ENCODE measurements at places on chromosomes 4 and X.

GRCh38 chrX:135345107-135345589, 35.9 kb downstream of the ETDC start:
- no peak for DNase-seq

GRCh38 chrX:29555465-29556091, 659.8 kb upstream of the MAGEB2 start:
- no peak for DNase-seq

GRCh38 chrX:91137883-91138282, 296.8 kb upstream of the PABPC5 start:
- DNase-seq: no peak

DNA sequence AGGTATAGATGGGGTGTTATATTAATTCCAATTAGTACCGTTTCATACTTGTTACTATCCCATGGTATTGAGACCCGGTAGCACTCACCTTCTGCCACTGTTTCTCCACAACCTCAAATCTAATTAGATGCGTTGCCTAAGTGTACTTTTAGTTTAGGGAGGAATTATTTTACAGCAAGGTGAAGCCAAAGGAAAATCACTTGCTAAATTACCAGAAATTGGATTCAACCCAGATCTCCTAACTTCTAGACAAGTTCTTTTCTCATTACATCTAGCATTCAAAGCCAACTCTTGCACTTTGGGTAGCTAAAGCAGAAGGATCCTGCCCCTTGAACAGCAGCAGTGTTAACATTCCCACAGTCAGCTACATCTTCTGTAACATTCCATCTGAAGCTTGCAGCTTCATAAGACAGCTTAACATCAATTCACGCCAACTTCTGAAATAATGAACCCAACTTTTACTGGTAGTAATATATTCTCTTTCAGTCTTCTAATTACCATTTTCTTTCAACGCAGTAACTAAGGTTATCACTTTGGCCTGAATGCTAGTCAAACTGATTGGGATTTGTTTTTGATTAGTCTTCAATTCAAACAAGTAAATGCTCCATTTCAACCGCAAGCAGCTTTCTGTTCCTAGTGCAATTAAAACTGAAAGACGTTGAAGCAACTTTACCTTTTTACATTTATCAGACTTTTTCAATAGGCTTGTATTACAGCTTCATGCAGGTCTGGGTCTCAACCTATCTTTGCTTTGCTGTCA, 934 bp upstream of the SEC31A start:
- DNase-seq: no peak

- DNase-seq: no peak
These were observed 57.7 kb upstream of the EFHC2 start for GRCh38 chrX:44401151-44401550.

- no peak for DNase-seq
These were observed 818.7 kb upstream of the TENM3 start for GRCh38 chr4:181424362-181425016.

GRCh38 chr4:7761720-7762119, 177.9 kb downstream of the AFAP1 start:
- DNase-seq: peak; percentile 18

DNA sequence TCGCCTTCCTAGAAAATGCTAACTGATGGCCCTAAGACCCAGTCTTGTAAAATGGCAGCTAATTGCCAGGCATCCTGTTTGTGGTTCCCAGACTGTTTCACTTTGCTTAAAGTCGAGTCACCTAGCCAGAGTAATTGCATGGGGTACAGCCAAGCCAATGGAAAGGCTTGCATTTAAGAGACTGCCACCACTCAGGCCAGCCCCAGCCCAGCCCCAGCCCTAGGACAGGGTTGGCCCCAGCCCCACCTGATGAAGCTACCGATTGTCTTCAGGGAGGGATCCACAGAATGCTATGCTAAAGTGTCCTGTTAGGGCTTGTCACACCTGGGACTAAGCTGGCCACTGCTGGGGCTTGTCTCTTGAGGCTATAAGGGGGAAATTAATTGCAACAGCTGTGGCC, 194.6 kb upstream of the KLF3 start:
- no peak for DNase-seq

- no peak for DNase-seq
These were observed 1065.7 kb upstream of the PABPC4L start for GRCh38 chr4:135267148-135267865.

DNA sequence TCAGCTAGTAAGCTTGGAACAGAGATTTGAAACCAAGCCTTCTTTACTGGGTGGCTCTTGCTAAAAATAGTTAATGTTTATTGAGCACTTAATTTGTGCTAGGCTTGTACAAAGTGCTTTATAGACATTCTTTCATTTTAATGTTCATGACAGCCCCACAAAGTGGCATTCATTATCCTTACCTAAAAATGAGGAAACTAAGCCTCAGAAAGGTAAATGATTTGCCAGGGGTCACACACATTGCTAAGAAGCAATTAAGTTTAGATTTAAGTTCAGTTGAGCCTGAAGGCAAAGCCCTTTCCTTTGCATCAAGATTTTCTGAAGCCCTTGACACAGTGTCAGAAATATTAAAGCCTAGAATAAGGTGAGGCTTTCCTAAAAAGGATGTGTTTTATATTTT, 327.5 kb upstream of the FGF13 start:
- no peak for DNase-seq

DNA sequence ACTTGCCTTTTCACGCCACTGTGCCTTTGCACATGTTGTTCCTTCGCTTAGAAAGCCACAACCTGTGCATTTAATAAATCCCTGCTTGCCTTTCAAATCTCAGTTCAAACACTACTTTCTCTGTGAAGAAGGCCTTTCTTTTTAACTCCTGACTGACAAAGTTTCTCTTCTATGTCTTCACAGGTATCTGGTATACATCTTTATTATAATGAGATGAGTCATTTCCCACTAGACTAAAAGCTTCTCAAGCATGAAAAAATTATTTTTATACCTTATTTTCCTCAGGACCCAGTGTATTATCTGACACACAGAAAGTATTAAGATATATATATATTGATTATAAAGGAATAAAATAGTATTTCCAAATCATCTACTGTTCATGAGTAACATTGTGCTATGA, 189.9 kb downstream of the TBCK start:
- DNase-seq: no peak

GRCh38 chrX:17860811-17861488, at the start of gene RAI2:
Gene RAI2 (minus strand): TSS chrX:17861298. CDS start chrX:17802010, 59,288 bp downstream.
- no peak for DNase-seq

- DNase-seq: no peak
These were observed 31.1 kb downstream of the RAB28 start for GRCh38 chr4:13452927-13453579.

DNA sequence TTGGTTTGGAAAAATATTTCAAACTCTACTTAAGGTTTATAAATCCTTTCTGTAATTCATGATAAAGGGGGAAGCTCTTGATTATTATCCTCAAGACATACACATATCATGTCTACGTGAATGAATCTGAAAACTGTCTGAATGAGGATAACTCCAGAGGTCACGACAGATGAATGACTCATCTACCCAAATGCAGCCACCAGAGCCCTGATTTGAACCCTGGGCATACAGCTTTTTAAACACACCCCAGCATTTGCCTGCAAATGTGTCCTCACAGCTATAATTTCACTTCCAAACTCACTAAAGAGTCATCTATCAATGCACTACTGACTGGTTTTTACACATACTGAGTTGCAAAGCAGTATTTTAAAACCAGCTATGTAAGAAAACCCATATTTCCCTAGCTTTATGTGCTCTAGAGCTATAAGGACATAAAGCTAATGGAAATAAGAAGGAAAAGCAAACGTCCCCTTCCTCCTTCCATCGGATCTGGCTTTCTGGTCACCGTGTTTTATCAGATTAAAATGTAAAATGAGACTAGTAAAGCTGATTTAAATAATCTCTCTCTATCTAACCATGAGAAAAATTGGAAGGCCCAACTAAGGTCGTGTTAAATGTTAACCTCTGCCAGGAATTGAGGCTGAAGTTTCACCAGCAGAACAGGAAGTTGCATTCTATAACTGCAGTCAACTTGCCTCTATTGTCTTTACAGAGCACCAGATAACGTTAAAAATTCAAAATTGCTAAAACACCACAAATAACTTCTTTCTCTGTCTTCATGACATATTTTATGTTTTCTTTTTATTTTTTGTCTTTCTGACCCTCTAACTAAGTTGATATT, 63.1 kb upstream of the SPP1 start:
- DNase-seq: no peak

DNA sequence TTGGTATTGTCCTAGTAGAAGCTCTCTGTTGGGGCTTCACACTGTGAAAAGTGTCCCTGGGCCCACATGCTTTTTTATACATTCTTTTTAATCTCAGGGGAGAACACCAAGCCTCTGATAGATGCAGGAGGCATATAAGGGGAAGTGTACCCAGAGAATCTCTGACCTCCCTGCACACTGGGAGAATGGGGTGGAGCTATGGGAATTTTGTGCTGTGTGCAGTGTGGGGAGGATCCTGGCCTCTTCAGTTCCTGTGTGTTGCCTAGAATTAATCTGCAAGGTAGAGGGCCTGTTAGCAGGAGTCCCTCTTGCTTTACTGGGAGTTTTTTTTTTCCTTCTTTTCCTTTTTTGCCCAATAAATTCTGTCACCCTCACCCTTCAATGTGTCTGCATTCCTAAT, 49.2 kb upstream of the SPIN4 start:
- no peak for DNase-seq

DNA sequence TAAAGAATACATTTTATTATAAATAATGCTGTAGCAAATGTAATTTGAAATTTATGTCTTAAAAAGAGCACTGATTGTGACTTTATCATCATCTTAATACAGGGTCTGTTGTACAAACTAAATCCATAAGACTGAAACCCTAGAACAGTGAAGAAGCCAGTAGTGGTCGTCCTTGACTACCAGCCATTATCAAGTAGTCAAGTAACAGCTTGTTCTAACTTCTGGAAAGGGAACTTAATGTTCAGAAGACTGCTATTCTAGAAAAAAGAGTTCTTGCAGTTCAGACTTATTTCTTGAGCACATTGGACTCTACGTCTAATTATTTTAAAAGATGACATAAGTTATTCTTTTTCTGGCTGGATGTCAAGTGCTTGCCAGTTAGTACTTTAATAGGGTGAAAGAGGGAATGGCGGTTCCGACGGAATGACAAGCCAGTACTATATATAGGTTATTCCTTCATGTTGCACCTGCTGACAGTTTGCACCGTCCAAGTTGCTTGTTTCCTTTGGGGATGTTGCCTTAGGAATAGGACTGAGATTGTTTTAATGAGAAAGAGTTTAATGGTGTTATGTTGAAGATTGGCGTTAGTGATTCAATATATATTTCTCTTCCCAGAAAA, 109.9 kb downstream of the RAPGEF2 start:
- DNase-seq: no peak

DNA sequence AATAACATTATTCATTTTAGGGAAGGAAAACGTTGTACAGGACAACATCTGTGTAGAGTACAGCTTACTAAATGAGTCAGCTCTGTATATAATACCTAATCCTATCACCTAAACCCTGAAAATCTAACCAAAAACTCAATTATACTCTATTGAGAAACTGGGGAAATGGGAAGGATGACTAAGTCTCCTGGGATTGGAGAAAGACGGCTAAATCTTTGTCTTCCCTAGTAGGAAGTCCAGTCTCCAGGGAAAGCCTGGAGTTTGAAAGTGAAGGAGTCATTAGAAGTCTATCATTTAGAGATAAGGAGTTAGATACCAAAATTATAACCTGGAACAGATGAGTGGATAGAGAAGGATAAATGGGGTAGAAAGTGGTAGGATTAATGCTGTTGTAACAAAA, 286.5 kb downstream of the STK32B start:
- DNase-seq: no peak

DNA sequence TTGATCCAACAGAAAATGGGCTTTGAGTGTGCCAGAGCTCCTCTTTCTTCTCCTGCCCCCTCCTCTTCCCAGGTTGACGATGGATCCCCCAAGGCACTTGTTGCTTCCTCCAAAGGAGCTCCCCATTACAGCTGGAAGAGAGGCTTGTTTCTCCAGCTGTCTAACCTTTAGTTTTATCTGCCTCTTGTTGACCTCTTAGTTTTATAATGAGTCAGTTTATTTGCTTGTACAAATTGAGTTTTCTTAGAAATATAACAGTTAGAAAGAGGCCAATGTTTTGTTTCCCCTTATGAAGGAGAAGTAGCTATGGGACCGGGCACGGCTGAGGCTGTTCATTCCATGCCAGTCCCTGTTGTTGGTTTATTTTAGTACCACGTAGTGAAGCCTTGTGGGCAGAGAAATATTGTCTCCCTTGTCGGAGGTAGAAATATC, 158.2 kb downstream of the SPRY1 start:
- DNase-seq: no peak

- no peak for DNase-seq
These were observed 259.1 kb downstream of the C4orf33 start for GRCh38 chr4:129355031-129355430.

DNA sequence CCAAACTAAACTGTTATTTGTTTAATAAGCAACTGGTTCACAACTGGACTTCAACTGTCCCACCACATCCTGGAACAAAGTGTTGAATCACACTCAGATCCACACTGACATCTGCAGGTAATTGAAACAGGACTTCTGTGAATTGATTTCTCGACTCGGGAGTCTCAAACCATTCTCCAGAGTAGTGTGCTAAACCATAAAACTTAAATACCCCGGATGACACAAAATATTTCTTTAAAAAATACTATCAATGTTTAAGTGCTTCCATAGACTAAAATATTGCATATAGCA, 95.4 kb upstream of the PLAC1 start:
- DNase-seq: no peak

DNA sequence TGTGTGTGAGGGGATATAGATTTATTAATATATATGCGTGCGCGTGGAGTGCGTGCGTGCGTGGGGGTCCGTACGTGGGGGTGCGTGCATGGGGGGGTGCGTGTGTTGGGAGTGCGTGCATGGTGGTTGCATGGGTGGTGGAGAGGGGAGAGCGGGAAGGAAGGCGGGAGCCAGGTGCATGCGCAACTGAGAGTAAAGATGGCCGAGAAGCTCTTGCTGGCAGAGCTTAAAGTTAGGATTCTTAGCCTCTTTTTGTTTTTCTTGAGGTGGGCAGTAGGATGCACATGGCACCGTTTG, 45.8 kb downstream of the TEX13B start:
- DNase-seq: no peak

GRCh38 chr4:5127556-5127955, 76.3 kb downstream of the STK32B start:
- no peak for DNase-seq

DNA sequence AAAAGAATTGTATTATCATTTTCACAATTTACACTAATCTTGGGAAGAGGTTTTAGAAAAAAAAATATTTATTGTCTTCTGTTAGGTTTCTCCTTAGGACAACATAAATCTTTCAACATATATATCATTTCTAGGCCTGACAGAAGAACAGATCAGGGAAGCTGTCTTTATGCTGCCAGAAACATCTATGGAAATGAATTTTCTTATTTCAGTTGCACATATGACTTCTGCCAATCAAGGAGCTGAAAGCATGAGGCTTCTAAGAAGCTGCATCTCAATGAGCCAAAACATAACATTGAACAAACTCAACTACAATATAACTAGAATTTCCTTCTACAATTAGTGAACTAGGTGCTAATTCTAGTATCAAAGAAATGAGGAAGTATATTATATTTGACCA, 258.4 kb downstream of the MAPK10 start:
- DNase-seq: no peak

- DNase-seq: no peak
These were observed 9.1 kb downstream of the PITX2 start for GRCh38 chr4:110613745-110614144.
